ENCODE measurements at places on chromosomes 2 and 18. TPM values are rescaled to one million over a fixed set of nuclear protein-coding genes. Genes with fewer than 3 reads are reported as not detected.

GRCh38 chr2:215003001-215003400 lies 135.4 kb downstream of the ABCA12 start:
- no peaks in the 10 kb centered on the region for H3K27me3 ChIP-seq
- no peak overlapping the region for H3K27ac ChIP-seq
- no peak overlapping the region for H3K4me3 ChIP-seq
- H3K36me3 ChIP-seq, result no peaks in the 10 kb centered on the region

DNA sequence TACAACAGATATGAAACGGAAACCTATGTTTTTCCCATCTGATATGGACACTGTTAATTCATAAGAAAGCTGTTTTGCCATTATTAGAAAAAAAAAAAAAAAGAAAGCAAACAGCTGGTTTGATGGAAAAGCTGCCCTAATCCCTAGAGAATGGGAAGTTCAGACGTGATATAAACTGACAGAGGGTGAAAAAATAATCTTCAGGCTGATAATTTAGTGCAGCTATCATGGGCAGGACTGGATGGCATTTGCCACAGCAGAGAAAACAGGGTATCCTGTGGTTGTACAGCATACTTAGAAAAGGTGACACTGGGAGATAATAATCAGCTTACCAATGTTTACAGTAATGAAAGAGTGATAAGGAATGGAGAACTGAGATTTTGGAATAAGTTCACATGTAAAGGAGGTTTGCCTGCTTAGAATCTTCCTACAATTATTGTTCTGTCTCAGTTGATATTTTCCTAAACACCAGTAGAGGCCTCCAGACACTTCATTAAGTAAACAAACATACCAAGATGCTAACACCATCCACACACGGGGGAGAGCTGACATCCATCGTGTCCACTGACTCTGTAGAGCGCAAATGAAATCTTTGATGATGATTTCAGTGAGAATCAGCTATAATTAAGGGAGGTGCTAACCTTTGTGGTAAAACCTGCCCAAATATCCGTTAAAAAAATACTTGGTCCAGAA lies 211.6 kb upstream of the MMADHC start:
- H3K36me3 ChIP-seq, result no peaks in the 10 kb centered on the region
- no peak overlapping the region for H3K4me3 ChIP-seq
- DNase-seq, result no peak
- H3K27me3 ChIP-seq, result no peaks in the 10 kb centered on the region
- H3K27ac ChIP-seq, result no peak overlapping the region
- H3K4me1 ChIP-seq, result no peaks in the 10 kb centered on the region

GRCh38 chr18:78305789-78306188 lies 673.8 kb upstream of the SALL3 start:
- H3K36me3 ChIP-seq, result no peaks in the 10 kb centered on the region
- no peaks in the 10 kb centered on the region for H3K4me1 ChIP-seq
- no peaks in the 10 kb centered on the region for H3K27me3 ChIP-seq
- no peak overlapping the region for H3K27ac ChIP-seq

DNA sequence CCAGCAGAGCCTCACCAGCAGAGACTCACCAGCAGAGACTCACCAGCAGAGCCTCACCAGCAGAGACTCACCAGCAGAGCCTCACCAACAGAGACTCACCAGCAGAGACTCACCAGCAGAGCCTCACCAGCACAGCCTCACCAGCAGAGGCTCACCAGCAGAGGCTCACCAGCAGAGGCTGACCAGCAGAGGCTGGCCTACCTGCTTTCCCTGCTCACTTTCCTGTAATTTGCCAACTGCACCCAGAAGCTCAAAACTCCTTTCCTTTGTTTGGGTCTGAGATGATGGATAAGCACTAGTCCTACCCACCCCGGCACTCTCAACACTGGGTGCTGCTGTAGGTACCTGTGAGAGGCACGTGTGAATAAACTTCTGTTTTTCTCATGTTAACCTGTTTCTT lies 36.4 kb upstream of the PXDN start:
- no peaks in the 10 kb centered on the region for H3K4me1 ChIP-seq
- no peak overlapping the region for H3K4me3 ChIP-seq
- DNase-seq, result no peak
- H3K27ac ChIP-seq, result no peak overlapping the region
- H3K36me3 ChIP-seq, result no peaks in the 10 kb centered on the region

DNA sequence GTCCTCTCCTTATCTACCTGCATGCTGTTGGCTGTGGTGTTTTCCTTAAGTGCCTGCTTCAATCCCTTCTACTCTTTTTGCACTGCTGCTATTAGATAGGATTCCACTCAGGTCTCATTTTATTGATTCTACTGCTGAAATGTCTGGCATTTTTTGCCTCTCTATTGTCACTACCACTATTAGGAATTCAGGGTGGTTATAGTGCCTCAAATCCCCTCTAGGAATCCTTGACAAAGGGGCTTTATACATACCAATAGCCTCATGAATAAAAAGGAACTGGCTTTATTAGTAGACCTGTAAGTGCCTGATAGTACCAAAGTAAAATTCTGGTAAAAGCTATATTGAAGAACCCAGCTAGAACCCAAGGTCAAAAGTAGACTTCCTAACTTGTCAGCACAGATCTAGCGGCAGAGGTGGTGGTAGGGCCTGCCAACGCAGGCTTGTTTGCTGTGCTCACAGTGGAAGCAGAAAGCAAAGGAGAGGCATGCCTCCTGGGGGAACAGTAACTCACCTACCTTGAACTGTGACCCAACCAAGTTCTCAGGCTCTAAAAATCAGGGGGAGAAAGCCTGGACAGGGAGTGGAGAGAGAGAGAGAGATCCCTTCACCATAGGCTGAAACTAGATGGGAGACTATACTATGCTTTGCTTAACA lies 200.8 kb downstream of the RAB3GAP1 start:
- DNase-seq, result no peak
- no peaks in the 10 kb centered on the region for H3K27me3 ChIP-seq
- no peak overlapping the region for H3K4me3 ChIP-seq

DNA sequence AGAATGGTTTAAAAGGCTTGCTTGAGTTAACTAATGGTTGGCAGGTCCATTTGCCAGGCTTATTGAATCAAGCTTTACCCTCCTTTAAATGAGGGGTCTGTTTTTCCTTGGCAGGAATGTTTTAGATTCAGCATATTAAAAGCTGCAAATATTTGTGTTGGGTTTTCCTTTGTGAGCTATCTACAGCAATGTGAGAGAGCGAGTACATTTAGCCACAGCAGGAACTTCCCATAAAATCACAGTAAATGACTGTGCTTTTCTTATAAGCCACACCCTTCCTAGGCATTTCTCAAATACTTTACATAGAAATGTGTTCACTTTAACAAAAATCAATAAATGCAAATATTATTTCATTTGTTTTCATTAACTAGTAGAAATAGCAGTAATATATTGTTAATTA lies 23.9 kb downstream of the CALCRL start:
- no peak overlapping the region for H3K27ac ChIP-seq
- peaks cover 16% of the 10 kb centered on the region for H3K4me1 ChIP-seq
- no peak overlapping the region for H3K4me3 ChIP-seq

DNA sequence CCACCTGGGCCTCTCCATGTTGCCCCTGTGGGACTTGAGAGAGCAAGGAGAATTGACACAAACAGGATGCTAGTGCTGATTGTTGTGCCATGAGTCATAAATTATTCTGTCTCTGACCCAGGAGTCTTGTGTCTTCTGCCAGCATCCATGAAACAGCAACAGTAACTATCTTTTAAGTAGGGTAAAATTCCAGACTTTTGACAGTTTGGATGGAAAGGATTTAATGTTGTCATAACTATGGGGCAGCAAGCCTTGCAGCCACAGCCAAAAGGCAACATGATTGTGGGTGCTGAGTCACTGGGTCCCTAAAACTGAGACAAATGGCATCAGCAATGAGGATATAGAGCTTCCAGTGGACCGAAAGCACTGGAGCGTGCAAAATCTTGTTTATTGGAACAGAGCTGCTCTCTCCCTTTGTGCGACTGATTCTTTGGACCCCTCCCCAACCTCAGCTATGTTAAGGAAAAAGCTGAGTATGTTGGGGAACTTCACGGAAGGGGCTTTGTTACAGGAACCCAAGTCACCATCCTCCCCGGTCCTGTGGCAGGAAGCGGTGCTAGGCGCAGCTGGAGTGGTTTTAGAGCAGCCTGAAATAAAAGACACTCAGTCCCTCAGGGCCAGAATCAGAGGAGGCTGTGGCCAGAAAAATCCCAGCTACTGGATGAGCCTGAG lies 9.6 kb upstream of the ITPRIPL1 start:
- no peak overlapping the region for H3K27ac ChIP-seq
- H3K4me1 ChIP-seq, result no peaks in the 10 kb centered on the region
- H3K36me3 ChIP-seq, result no peaks in the 10 kb centered on the region

GRCh38 chr2:10242451-10242850 lies 60.3 kb upstream of the HPCAL1 start:
- no peak overlapping the region for H3K4me3 ChIP-seq
- DNase-seq, result no peak
- H3K27ac ChIP-seq, result no peak overlapping the region
- no peaks in the 10 kb centered on the region for H3K36me3 ChIP-seq
- no peaks in the 10 kb centered on the region for H3K27me3 ChIP-seq

- no peak overlapping the region for H3K27ac ChIP-seq
- no peak overlapping the region for H3K4me3 ChIP-seq
- no peaks in the 10 kb centered on the region for H3K36me3 ChIP-seq
Measured at GRCh38 chr2:231687133-231687852, 21.0 kb upstream of the PTMA start.

- H3K36me3 ChIP-seq, result no peaks in the 10 kb centered on the region
- no peaks in the 10 kb centered on the region for H3K4me1 ChIP-seq
- no peak overlapping the region for H3K4me3 ChIP-seq
Measured at GRCh38 chr2:193461431-193461934, 1266.8 kb upstream of the TMEFF2 start.

DNA sequence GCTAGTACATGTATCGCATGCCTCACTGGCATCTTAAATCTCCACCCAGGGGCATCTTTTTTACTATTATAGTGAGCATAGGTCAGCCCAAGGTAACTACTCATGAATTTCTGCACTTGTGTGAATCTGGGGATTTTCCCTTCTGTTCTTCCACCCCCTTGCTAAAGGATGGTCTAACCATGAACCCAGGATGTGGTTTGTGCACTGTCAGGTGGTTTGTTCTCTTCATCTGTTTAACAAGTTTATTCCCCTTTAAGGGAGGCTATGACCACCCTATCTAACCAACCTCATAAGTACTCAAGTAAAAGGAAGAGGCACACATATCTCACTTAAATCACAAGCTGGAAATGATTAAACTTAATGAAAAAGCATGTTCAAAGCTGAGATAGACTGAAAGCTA lies 243.0 kb downstream of the RPRM start:
- no peaks in the 10 kb centered on the region for H3K27me3 ChIP-seq
- H3K4me1 ChIP-seq, result no peaks in the 10 kb centered on the region
- no peaks in the 10 kb centered on the region for H3K36me3 ChIP-seq
- H3K4me3 ChIP-seq, result no peak overlapping the region
- DNase-seq, result no peak

GRCh38 chr2:99198103-99198841 lies 17.3 kb downstream of the MRPL30 start:
- H3K4me1 ChIP-seq, result no peaks in the 10 kb centered on the region
- H3K27me3 ChIP-seq, result no peaks in the 10 kb centered on the region
- no peak overlapping the region for H3K4me3 ChIP-seq

The COLEC12 gene
- total RNA-seq, result 10.9 TPM

The SERPINB12 gene
- not detected for total RNA-seq

The CXCR1 gene
- total RNA-seq, result 0.51 TPM

The TUBB8B gene
- total RNA-seq, result not detected

The IKZF2 gene
- 6.5 TPM for total RNA-seq
